ENCODE measurements at places on chromosomes 4 and X.

DNA sequence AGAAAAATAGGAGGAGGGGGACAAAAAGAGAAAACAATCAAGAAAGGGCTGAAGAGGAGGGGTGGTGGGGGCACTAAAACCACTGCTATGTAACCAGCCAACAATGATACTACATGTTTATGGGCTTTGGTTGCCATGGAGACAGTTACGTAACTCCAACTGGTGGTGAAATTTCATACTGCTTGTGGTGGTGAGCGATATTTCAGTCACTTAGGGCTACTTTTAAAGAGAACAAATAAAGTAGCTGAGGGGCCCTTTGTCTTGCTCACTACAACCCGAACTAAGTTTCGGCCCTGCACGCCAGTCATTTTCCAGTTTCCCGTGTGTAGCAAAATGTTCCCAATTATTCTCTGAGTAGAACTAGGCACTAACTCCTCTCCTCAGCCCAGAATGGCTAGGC is 275.2 kb upstream of the EDA2R start:
- no peak for DNase-seq

- no peak for DNase-seq
Measured at GRCh38 chrX:111662292-111662691, 18.7 kb upstream of the ALG13 start.

GRCh38 chr4:76962406-76963130 is 13.0 kb downstream of the SEPTIN11 start:
- no peak for DNase-seq

- DNase-seq: peak; percentile 52
Measured at GRCh38 chrX:65586491-65586890, 51.9 kb upstream of the LAS1L start.

GRCh38 chr4:153465615-153466080 is 512 bp upstream of the TMEM131L start:
- peak; percentile 88 for DNase-seq

GRCh38 chr4:148633720-148634119 is 191.5 kb upstream of the NR3C2 start:
- no peak for DNase-seq

DNA sequence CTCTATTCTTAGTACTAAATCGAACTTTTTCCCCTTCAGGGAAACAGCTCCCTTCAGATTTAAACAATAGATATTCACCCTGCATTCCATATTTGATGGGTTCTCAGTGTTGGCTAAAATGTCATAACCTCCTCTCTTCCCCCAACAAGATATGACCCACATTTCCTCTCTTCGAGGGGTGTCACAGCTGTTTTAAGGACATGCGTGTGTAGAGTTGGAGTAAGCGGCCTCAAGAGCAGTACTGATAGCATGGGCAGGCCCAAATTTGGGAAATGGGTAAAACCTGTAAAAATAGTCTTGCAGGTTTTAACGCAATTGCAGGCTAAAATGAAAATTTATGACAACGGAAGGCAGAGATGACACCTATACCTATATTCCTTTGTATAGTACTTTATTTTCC is 28.7 kb downstream of the SAT1 start:
- DNase-seq: no peak

GRCh38 chr4:6768539-6768905 is 14.0 kb upstream of the KIAA0232 start:
- no peak for DNase-seq

- no peak for DNase-seq
Measured at GRCh38 chr4:99762728-99763127, 53.9 kb upstream of the DAPP1 start.

- no peak for DNase-seq
Measured at GRCh38 chr4:89196056-89196674, 84.8 kb downstream of the TIGD2 start.

GRCh38 chr4:2511645-2512131 is 24.8 kb upstream of the FAM193A start:
- DNase-seq: no peak

DNA sequence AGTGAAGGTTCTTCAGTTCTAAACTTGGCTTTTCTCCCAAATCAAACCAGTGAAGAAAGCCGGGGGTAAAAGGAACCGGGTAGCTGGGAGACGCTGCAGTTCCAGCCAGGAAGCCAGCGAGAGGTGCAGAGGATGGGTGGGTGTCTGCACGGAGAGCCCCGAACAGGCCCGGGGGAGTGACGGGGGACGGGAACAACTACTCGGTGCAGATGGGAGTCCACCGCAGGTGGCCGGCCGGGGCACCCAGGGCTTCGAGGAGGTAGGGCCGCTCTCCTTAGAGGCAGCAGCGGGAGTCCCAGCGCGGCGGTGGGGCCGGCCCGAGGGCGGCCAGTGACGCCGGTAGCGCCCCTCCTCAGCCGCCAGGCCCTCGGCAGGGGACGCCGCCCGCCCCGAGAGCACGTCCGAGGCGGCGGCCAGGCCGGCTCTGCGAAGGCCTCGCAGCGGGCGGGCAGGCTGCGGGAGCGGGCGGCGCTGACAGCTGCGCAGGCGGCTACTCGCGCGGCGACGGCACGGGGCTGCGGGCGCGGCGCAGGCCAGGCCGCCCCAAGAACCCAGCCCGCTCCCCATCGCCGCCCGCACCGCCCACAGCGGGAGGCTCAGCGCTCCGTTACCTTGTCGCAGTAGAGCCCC is 449 bp downstream of the FBXL5 start:
- peak; percentile 47 for DNase-seq

DNA sequence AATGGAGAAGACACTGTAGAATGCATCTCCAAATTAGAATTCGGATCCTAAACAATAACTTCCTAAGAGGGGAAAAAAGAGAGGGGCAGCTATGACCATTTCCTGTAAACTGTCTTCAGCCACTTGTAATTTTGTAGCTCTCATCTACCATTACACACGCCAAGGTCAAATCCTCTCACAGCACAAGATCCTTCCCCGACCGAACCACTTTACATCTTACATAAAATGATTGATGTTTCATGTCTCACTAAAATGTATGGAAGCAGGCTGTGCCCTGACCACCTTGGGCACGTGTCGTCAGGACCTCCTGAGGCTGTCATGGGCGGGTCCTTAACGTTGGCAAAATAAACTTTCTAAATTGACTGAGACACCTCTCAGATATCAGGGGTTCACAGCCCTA is 24.1 kb upstream of the PBDC1 start:
- DNase-seq: peak; percentile 46

- DNase-seq: no peak
Measured at GRCh38 chr4:1880332-1880731, 9.1 kb downstream of the NSD2 start.

GRCh38 chr4:76120199-76120598 is 28.0 kb downstream of the NUP54 start:
- no peak for DNase-seq

- DNase-seq: no peak
Measured at GRCh38 chr4:1478766-1479355, 72.6 kb upstream of the NKX1-1 start.

DNA sequence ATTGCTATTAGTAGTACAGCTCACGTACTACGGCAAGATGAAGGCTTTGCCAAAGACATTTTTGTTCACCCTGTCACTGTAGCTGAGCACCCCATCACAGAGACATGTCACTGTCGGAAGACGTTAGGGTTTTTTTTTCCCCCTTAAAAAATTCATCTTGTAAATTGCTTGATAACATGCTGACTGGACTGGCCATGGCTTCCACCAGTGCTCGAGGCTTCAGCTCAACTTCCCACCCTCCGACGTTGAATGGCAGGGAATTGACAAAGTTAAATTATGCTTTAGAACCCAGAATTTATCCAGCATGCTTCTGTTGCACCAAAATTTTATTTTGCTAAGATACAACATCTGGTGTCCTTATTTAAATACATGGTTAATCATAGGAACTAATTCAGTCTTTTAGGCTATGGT is 707 bp upstream of the OTUD4 start:
- no peak for DNase-seq

DNA sequence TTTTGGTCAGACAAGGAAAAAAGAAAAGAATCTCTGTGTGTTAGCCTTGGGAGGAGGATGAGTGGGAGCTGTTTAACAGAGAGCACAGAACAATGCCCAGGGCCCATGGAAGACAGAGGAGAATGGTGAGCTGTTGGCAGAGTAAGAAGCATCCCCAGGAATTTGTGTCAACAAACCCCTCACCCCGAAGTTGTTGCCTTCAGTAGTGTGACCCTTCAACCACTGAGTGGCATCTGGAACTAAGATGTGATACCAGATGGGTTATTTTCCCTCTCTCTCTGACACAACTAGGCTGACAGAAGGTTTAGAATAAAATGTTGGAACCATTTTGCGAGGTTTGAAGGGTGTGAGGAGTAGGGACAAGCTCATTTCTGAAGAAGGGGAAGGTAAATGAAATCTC is 25.1 kb downstream of the IGSF1 start:
- DNase-seq: no peak

DNA sequence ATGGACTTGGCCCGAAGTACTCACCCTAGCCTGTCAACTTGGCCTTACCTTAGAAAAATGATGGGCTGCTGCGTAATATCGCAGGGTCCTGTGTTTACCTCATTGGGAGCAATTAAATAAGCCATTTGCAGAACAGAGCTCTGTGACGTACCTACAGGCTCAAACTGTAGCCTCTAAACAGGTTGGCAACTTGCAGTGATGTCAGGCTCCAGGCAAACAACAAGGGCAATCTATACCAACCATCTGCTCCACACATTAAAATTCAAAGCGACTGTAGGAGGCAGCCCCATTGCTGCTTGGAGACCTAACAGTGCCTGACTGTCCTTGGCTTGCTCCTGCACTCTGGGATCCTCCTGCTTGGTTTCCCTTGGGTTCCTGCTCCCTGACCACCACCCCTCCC is 17.2 kb downstream of the VGLL1 start:
- DNase-seq: no peak

DNA sequence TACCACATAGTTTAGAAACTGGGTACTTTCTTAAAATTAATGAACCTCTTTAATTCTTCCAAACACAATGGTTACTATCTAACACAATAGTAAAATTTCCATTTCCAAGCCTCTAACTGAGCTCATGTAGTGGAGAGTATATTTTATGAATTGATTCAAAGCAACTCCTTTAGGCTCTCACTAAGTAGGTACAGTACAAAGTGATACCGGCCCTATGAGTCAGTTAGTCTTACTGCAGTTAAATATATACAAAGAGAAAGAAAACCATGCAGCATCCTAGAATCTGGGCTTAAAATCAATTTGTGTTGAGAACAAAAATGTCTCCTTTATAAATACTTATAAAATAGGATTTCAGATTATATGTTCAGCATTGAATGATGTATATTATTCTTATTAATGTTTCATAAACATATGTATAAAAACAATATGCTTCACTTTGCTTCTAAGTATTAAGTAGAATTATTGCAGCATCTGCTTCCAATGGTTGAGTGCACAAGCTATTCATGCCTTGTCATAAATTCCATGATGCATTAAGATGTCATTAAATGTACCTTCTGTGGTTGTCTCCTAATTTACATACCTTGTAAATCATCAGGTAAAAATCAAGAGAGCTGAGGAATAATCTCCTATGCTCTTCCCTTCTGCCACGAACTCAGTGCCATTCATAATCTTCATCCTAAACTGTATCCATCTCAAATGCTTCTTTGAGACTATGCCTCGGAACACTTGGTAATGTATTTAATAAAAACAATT is 1037.8 kb downstream of the STPG2 start:
- DNase-seq: no peak

GRCh38 chrX:154125391-154126040 is 18.5 kb upstream of the OPN1LW start:
- no peak for DNase-seq

GRCh38 chr4:71204056-71204455 is 134.8 kb upstream of the SLC4A4 start:
- no peak for DNase-seq

GRCh38 chr4:165059386-165059785 is 5.7 kb downstream of the TRIM75 start:
- DNase-seq: no peak

DNA sequence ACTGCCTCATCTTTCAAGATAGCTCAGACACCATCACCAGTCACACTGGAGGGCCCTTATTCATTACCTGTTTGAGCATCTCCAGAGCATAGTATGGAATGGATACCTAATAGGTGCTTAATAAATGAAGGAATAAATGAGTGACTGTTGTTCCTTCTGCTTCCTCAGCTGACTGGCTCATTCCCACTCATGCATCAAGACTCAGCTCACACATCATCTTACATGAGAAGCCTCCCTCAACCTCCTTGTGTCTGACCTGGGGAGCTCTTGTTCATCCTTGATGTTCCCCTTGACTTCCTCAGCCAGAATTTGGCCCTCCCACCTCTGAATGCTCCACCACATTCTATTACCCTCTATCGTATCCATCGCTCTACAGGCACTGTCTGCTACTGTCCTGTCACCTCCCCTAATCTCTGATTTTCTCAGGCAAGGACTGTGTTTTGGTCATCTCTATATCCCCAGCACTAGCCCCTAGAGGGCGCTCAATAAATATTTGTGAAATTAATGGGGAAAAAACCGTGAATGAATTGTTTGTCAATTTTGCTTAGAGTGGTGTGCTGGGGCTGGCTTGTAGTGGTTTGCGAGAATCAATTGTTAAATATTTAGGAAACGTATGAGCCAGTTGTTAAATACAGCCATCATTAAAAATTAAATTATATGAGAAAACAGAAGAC is 88.3 kb downstream of the NHSL2 start:
- DNase-seq: peak; percentile 55

GRCh38 chr4:23023121-23023520 is 330.4 kb downstream of the GBA3 start:
- no peak for DNase-seq

DNA sequence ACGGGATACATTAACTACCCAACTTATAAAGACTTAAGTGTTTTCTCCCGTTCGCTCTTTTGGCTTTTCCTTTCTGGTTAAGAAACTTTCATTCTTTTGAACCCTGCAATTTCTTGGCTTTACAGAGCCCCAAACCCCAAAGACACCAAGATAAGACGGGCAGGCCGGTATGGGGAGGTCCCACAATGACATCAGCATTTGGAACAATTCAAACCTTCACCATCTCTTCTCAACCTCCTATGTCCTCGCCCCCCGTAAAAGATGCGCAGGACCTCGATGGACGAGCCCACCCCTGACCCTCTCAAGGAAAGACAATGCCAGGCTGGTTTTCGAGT is 999 bp downstream of the ZNF518B start:
- DNase-seq: no peak

DNA sequence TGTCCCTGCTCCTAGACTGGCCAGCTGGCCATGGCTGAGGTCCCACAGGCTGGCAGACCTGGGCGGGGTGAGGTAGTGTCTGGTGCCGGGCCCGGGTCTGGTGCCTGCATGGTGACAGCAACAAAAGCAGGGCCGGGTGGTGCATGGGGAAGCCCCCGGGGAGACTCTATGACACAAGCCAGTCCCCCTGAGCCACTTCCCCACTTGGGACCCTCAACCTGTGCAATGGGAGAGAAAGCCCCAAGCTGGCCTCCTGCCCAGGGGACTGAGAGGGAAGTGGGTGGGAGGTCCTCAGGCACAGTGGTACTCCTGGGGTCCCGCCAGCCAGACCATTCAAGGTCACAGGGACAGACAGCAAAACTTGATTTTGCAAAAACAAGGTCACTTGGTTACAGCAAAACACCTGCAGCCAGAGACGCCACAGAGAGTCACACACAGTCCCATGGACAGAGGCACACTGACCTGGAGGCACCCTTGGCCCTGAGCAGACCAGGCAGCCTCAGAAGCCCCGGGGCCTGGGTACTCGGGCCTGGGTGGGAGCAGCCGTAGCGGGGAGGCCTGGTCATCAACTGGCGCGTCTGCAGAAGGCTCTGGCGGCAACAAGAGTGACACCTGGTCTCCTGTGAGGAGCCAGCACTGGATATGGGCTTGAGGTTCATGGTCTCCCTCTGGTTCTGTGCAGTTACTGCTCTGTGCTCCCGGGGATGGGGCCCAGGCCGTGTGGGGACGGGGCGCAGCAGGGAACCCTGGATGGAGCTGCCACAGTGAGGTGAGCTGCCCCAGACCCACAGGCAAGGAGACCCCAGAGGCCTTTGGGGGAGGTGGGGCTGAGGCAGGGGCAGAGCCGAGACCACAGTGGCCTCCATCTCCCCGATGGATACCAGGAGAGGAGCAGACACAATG is 60.6 kb downstream of the HTRA3 start:
- DNase-seq: no peak
